Urinary bladder (tissue), 4 donors: ENCODE measurements at places on chromosomes 5 and 9. TPM values are rescaled to one million over a fixed set of nuclear protein-coding genes. Genes with fewer than 3 reads are reported as not detected.

The KIAA0825 gene
- 0.79 TPM for polyA plus RNA-seq

The AQP7 gene
- 8.7 TPM for polyA plus RNA-seq

The CCL28 gene
- polyA plus RNA-seq = 0.68 TPM

The RBM18 gene
- 14.4 TPM for polyA plus RNA-seq
